ENCODE measurements at places on chromosomes 7 and 10.

DNA sequence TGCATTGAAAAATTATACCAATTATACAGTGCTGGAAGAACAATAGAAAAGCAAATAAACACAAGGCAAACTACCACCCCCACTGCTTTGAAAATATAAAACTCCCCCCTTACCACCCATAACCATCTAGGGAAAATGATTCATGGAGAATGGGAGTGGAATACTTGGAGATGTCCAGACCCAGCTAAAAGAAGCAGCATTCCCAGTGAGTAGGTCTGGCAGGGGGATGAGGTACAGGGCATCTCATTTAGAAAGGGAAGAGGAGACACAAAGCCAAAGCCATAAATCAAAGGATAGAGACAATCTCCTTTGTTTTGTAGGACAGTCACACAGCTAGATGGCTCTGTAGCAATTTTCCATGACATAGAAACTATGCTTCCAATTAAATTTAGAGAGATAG lies 36.0 kb upstream of the DGKI start:
- no peak for DNase-seq

DNA sequence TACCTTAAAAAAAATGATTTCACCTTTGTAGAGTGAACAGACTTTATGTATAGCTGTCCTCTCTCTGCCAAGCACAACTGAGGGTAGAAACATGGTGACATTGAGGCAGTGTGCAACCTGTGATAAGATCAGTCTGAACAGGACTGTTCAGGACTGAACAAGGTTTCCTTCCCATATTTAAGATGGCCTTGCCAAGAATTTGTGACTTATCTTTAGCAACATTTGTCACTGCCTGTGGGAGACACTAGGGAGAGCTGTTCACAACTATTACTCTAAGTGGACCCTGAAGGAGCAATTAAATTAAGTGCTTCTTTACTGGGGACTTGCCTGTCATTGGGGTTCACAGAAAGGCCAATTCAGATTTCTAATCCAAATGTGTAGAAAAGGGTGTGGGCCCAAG lies 6.7 kb downstream of the OR13A1 start:
- no peak for DNase-seq

GRCh38 chr7:137081321-137082093 lies 213.1 kb downstream of the CHRM2 start:
- no peak for DNase-seq

DNA sequence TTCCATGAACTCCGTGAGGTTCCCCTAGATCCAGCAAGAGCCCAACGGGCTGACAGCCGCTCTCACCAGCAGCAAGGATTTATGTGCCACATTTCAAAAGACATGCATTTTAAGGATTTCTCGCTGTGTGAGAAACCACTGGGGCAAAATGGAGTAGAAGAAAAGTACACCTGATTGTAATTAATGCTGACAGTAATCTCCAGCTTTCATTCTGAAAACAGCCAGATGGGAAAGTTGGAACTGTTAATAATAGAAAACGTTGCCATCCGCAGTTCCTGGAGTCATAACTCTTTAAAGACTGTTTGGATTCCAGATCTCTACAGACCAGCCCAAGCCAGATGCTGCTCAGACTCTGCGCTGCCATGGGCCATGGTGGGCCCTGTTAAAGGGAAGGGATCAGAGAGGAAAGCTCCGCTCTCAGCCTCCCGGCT lies 216.9 kb upstream of the GLI3 start:
- no peak for DNase-seq

DNA sequence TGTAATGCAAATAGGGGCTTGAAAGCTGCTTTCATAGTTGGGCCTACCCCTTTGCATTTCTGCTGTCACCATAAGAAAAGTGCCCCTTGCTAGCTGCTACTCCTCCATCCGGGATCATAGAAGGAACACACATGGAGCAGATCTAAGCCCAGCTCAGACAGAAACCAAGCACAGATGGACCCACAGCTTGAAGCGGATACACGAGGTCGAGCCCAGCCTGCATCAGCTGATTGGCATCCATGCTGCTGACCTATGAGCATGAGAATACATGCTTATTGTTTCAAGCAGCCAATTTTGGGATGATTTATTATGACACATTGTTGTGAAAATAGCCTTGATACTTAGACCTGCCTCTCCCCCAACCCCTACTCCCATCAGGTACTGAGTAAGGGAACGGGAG lies 109.2 kb downstream of the ZNF467 start:
- no peak for DNase-seq

- DNase-seq = peak; percentile 48
Observed at GRCh38 chr7:7681191-7681935, 37.0 kb downstream of the RPA3 start.

DNA sequence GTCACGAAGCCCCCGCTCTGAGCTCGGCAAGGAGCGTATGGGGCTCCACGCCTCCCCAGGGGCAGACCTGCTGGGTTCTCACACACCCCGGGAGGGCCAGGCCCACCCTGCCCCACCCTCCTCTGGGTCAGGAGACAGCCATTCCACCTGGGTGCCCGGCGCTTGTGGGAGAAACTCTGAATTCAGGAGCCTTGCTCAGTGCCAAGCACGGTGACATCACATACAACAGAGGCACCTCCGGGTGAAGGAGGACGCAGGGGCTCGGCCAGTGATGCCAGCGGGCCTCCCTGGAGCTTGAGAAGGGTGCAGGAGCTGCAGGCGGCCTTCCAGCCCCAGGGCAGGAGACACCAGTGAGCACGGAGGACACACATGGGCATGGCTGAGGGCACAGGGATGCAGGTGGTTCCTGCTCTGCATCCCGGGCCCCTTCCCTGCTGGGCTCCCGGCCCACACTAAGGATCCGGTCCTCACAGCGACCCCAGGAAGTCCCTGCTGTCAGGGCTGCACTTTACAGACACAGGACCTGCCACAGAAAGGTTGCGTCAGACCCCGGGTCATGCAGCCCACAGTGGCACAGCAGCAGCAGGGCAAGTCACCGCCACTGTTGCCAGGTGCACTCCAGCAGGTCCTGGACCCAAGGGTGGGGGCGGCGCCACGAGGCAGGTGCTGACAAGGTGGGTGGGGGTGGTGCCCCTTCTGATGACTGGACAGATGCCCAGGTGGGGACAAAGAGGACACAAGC lies 108.0 kb downstream of the MAD1L1 start:
- DNase-seq = no peak

DNA sequence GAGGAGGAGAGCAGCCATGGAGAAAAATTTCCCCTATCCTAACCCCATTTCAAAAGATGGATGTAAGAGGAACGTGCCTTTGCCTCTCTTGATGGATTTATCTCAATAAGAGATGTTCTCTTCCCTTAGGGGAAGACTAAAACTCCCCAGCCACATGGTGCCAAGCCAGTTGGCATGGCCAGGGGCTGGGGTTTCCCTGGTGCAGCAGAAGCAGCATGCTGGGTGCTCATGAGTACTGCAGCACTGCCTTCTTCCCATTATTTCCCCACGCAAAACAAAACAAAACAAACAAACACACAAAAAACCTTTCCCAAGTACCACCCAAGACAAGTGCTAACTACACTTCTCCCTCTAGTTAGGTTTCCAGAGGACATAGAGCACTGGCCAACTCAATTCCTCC lies 97.2 kb downstream of the DOCK4 start:
- DNase-seq = no peak

GRCh38 chr7:47724335-47724982 lies 142.5 kb upstream of the TNS3 start:
- no peak for DNase-seq

DNA sequence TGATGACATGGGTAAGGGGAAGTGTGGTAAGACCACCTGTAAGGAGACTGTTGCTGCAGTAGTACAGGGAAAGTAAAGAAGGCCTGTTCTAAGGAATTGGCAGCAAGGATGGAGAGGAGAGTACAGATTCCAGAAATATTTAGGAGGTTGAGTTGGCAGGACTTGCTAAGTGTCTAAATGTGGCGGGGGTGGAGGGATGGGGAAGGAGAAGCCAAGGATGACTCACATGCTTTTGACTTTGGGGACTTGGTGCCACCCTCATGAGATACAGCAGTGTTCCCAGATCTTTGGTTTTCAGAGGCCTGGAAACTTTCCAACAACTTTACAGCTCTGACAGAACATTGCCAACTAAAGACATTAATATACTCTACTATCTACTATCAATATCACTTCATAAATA lies 45.4 kb downstream of the CDK6 start:
- DNase-seq = no peak

GRCh38 chr7:107430057-107430456 lies 39.8 kb upstream of the GPR22 start:
- no peak for DNase-seq

DNA sequence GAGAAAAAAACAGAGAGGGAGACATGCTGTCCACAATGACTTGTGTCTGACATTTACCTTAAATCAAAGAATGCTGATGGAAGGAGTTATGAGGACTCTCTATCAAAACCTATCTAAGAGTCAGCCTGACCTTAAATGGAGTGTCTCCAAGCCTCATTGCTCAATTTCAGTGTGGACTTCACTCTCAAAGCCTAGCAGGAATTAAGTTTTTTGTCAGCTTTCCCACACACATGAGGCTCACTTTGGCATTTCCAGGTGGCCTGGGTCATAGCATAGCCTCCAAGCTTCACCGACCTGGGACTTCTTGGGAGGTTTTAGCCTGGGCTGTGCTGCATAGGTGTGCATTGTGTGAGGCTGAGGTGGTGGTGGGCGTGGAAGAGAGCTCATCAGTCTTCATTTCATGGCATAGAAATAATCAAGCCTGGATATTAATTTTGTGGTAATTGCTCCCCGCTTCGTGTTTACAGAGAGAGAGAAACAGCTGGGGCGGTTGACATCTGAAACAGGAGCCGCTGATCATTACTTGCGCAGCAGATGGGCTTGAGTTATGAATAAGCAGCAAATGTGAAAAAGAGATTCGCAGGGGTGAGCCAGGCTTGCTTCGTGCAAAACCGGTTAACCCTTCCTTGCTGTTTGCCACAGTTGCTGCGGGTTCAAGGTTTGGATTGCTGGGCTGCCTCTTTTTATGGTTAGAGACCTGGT lies 647.8 kb downstream of the INHBA start:
- DNase-seq = no peak

DNA sequence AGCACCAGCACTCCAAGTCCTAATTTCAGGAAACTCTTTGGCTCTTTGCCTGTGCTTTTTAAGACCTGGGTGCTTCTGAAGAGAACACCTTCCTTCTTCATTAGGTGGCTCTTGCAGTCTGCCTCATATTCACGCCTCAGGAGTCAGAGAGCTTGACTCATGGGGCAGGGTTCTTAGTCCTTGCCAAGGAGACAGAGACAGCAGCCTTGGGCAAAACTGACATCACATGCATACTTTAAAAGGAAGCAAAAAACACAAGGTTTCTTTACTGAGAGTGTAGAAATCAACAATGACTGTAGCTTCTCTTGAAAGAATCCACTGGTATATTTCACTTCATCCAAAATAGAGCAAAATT lies 780.6 kb downstream of the INHBA start:
- peak; percentile 30 for DNase-seq

- no peak for DNase-seq
Observed at GRCh38 chr7:70674571-70675010, 457.4 kb upstream of the GALNT17 start.

GRCh38 chr7:148083448-148083847 lies 507.1 kb upstream of the C7orf33 start:
- no peak for DNase-seq

DNA sequence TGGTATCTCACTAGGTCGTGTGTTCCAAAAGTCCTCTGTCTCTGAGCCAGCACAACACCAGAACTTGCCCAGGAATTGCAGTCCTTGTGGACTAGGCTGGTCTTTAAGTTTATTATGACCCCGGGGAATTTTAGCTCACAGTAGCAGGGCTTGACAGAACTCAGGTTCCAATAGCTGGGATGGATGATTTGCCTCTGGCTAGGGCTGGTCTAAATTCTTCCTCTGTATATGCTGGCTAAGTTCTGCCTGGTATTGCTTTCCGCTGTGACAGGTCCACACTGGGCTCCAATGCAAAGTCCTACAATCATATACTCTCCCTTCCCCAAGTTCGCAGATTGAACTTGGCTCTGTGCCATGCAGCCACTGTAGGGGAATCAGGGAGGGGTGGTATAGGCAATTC lies 52.5 kb downstream of the FAS start:
- DNase-seq = no peak

DNA sequence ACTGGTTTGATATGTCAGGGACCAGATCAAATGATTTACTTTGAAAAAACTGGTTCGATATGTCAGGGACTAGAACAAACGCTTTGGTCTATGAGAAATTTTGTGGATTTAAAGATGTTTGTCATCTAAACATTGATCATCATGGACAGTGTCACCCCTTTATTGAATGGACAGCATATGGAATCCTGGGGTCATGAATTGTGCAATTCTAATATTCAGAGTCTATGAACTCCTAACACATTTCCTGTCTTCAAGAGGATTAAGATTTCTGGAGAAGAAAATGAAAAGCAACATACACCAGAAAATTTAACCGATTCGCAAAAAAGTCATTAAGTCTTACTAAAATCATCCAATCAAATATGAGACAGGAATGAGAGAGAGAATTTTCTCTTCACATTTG lies 106.4 kb upstream of the FAM133B start:
- DNase-seq = no peak

DNA sequence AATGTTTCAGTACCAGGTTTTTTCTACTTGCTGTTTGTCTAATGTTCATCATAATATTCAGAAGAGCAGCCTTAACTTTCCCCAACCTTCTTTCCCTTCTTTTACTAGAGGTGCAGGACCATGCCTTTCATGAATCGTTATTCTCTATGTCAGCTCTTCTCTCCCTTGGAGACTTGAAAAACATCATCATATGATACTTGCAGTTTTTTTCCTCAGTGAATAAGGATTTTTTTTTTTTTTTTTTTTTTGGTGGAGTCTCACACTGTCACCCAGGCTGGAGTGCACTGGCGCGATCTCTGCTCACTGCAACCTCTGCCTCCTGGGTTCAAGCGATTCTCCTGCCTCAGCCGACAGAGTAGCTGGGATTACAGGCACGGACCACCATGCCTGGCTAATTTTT lies 30.1 kb downstream of the SMNDC1 start:
- no peak for DNase-seq

DNA sequence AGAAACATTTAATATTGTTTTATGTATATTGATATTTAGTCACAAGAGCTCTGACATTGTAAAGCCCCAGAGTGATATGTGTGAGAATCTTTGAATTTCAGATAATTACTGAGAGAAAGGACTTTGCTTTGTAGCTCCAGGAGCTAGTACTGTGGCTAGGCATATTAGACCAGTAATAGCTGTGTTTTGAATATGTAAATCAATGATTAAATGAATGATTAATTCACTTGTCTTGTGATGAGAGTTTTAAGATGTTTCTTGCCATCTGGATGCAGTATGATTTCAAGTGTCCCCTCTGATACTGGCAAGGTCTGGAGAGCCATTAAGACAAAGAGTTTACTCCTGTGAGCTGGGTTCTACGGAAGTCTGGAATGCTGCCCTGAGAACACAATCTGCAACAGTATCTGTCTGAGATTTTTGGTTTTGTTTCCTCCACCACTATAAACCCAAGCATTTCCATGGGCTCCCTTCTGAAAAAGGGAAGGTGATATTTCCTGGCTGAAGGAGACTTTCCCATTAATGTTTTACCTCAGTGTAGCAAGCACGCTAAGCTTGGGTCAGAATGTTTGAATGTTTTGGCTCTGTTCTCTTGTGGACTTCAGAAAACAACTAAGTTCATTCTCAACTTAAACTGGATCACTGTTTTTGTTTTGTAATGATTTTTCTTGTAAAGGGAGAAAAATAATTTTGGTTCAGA lies 61.3 kb upstream of the BICC1 start:
- DNase-seq = no peak

GRCh38 chr10:122689146-122689820 lies 10.4 kb downstream of the C10orf120 start:
- no peak for DNase-seq
